ENCODE measurements at places on chromosomes 12 and 14. TPM values are rescaled to one million over a fixed set of nuclear protein-coding genes. Genes with fewer than 3 reads are reported as not detected.

AKAP5 gene
- 4.3 TPM for total RNA-seq

RFLNA gene
- 2.0 TPM for total RNA-seq

MVK gene
- total RNA-seq = 4.7 TPM

ITGA7 gene
- 317 TPM for total RNA-seq

MDGA2 gene
- total RNA-seq = not detected

DNA sequence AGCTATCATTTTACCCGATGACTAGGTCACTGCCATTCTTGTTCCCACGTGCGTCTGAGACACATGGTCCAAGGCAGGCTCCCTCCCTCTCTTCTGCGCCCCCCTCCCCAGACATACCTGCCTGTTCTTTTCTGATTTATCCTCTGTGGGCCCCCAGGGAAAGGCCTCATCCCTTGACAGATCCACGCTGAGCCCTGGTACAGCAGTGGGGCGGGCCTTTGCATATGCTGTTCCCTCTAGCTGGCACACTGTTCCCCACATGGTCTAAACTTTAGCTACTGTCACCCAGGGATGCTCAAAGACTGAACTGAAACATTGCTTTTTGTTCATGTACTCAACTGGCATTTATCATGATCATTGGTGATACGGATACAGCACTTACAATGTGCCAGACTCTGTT lies 122.5 kb downstream of the SCARB1 start:
- no peak overlapping the region for H3K27ac ChIP-seq
- no peak for DNase-seq
- no peaks in the 10 kb centered on the region for H3K36me3 ChIP-seq
- no peaks in the 10 kb centered on the region for H3K27me3 ChIP-seq
- no peak overlapping the region for H3K4me3 ChIP-seq

DNA sequence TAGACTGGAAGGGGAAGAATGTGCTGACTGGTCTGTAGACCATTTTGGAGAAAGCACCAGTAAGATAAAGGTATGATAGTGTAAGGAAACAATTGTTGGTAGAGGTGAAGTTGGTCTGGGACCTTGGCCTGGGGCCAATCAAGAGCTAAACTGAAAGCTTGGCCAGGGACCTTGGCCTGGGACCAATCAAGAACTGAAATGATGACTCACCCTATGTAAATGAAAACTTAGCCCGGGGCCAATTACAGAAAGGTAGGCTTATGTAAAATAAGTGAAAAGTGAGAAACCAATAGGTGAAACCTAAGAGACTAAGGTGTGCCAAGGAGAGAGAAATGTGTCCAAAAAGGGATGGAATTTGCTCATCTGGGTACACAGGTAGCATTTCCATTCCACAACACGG lies 776.0 kb downstream of the C12orf50 start:
- H3K27me3 ChIP-seq = no peaks in the 10 kb centered on the region
- no peaks in the 10 kb centered on the region for H3K4me1 ChIP-seq
- no peak overlapping the region for H3K27ac ChIP-seq
- no peak overlapping the region for H3K4me3 ChIP-seq
- DNase-seq = no peak
- H3K36me3 ChIP-seq = no peaks in the 10 kb centered on the region

GRCh38 chr12:124663206-124663605 lies 95.8 kb upstream of the NCOR2 start:
- H3K36me3 ChIP-seq = no peaks in the 10 kb centered on the region
- no peak for DNase-seq
- H3K27me3 ChIP-seq = no peaks in the 10 kb centered on the region
- H3K4me1 ChIP-seq = peaks cover 29% of the 10 kb centered on the region
- H3K27ac ChIP-seq = peak overlapping the region; percentile 36

GRCh38 chr12:26271889-26272492 lies 76.6 kb downstream of the SSPN start:
- no peak overlapping the region for H3K27ac ChIP-seq
- peaks cover 54% of the 10 kb centered on the region for H3K4me1 ChIP-seq
- peak overlapping the region; percentile 5 for H3K4me3 ChIP-seq
- DNase-seq = peak; percentile 32
- H3K36me3 ChIP-seq = no peaks in the 10 kb centered on the region

- no peaks in the 10 kb centered on the region for H3K36me3 ChIP-seq
- DNase-seq = no peak
- H3K4me1 ChIP-seq = no peaks in the 10 kb centered on the region
- H3K27me3 ChIP-seq = no peaks in the 10 kb centered on the region
- H3K4me3 ChIP-seq = no peak overlapping the region
- H3K27ac ChIP-seq = no peak overlapping the region
Measured at GRCh38 chr12:66900616-66901015, 221.7 kb upstream of the GRIP1 start.

- no peak for DNase-seq
- H3K36me3 ChIP-seq = no peaks in the 10 kb centered on the region
- H3K27me3 ChIP-seq = no peaks in the 10 kb centered on the region
- H3K27ac ChIP-seq = no peak overlapping the region
- no peak overlapping the region for H3K4me3 ChIP-seq
Measured at GRCh38 chr12:72230589-72230988, 41.6 kb upstream of the TRHDE start.

GRCh38 chr12:3032770-3033538 lies 44.2 kb upstream of the TSPAN9 start:
- no peaks in the 10 kb centered on the region for H3K27me3 ChIP-seq
- no peak overlapping the region for H3K4me3 ChIP-seq
- DNase-seq = no peak
- no peak overlapping the region for H3K27ac ChIP-seq
- H3K4me1 ChIP-seq = no peaks in the 10 kb centered on the region
- peaks cover 2% of the 10 kb centered on the region for H3K36me3 ChIP-seq

- DNase-seq = no peak
- H3K36me3 ChIP-seq = no peaks in the 10 kb centered on the region
- no peak overlapping the region for H3K4me3 ChIP-seq
- H3K27ac ChIP-seq = no peak overlapping the region
- no peaks in the 10 kb centered on the region for H3K27me3 ChIP-seq
- no peaks in the 10 kb centered on the region for H3K4me1 ChIP-seq
Measured at GRCh38 chr14:91018481-91018880, 42.0 kb downstream of the RPS6KA5 start.

DNA sequence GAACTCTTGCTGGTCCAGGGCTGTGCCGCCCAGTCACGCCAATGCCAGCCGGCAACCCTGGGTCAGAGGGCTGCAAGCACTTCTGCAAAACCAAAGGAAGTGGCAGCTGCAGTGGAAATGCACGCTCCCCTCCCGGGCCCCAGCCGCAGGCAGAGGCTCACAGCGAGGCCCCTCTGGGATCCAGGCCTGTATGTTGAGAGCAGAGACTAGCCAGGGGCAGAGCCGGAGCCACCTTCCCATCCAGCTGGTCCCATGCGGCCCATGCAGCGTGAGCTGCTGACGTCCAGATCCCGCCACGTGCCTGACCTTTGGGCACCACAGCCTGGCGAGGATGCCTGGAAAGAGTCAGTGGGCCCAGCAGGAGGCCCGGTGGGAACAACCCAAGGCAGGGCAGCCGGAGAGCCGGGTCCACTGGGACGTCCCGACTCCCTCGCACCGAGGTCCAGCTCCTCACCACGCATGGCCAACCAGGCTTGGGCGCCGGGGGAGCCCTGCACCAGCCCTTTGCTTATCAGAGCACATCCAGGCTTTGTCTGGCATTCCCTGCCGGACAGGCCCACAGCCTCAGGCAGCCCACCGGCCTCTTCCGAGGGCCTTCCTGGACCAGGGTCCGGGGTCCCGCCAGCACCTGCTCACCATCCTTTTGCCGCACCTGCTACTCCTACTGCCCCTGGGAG lies 4.3 kb downstream of the GPR132 start:
- H3K36me3 ChIP-seq = no peaks in the 10 kb centered on the region
- peak overlapping the region; percentile 38 for H3K4me3 ChIP-seq
- H3K27ac ChIP-seq = no peak overlapping the region
- H3K27me3 ChIP-seq = no peaks in the 10 kb centered on the region
- no peak for DNase-seq

DNA sequence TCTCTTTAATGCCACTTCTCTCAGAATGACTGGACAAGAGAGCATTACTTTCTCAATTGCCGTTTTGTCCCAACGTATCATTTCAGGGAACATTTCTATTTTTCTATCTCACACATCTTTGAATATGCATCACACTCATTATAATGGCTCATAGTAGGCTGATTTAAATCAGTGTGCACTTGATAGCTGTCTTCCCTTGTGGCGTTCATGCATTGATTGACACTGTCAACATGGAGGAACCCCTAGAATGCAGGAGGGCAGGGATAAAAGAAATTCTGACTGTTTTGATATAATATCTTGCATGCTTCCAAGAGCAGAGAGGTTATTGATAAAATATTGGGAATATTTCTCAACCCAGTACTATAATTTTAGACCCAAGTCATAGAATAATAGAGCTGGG lies 1528.9 kb upstream of the FLRT2 start:
- DNase-seq = no peak
- no peak overlapping the region for H3K4me3 ChIP-seq
- no peaks in the 10 kb centered on the region for H3K27me3 ChIP-seq

- no peak overlapping the region for H3K4me3 ChIP-seq
- peaks cover 4% of the 10 kb centered on the region for H3K36me3 ChIP-seq
- H3K27ac ChIP-seq = no peak overlapping the region
Measured at GRCh38 chr12:42221726-42222125, 16.3 kb downstream of the YAF2 start.

DNA sequence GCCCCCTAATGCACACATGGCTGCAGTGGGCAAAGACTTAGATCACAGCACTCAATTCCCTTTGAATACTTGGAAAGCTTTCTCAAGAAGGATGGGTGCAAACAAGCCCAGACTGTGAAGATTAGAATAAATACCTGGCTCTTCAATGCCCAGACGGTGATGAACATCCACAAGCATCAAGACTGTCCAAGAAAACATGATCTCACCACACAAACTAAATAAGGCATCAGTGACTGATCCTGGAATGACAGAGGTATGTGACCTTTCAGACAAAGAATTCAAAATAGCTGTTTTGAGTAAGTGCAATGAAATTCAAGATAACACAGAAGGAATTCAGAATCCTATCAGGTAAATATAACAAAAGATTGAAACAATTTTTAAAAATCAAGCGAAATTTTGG lies 43.8 kb upstream of the ZDHHC17 start:
- no peak overlapping the region for H3K4me3 ChIP-seq
- H3K27me3 ChIP-seq = no peaks in the 10 kb centered on the region
- H3K27ac ChIP-seq = no peak overlapping the region

GRCh38 chr12:29176941-29177340 lies 27.9 kb downstream of the FAR2 start:
- no peaks in the 10 kb centered on the region for H3K4me1 ChIP-seq
- no peaks in the 10 kb centered on the region for H3K36me3 ChIP-seq
- no peak for DNase-seq
- H3K27me3 ChIP-seq = no peaks in the 10 kb centered on the region

DNA sequence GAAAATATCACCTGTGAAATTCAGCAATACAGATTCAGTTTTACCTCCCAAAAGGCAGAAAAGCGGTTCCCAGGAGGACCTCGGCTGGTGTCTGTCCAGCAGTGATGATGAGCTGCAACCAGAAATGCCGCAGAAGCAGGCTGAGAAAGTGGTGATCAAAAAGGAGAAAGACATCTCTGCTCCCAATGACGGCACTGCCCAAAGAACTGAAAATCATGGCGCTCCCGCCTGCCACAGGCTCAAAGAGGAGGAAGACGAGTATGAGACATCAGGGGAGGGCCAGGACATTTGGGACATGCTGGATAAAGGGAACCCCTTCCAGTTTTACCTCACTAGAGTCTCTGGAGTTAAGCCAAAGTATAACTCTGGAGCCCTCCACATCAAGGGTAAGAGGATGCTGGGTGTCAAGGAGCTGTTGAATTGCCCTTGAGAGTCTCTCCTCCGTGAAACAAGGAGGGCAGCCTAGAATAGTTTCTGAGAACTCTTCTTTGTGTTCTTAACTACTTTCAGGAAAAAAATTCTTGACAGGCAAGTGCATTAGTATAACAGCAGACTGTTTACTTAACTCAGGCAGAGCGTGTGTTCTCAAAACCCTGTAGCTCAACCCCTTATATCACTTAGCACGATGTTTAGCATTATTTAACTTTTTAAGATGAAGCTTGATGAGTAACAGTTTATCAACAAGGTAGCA lies 7.7 kb downstream of the TDP1 start:
- no peaks in the 10 kb centered on the region for H3K27me3 ChIP-seq
- H3K36me3 ChIP-seq = peaks cover 10% of the 10 kb centered on the region
- DNase-seq = no peak
- H3K27ac ChIP-seq = no peak overlapping the region
- H3K4me1 ChIP-seq = no peaks in the 10 kb centered on the region

GRCh38 chr12:57103856-57104255 lies 7.3 kb downstream of the STAT6 start:
- H3K4me3 ChIP-seq = no peak overlapping the region
- no peaks in the 10 kb centered on the region for H3K27me3 ChIP-seq
- H3K36me3 ChIP-seq = peaks cover 59% of the 10 kb centered on the region
- H3K4me1 ChIP-seq = peaks cover 5% of the 10 kb centered on the region

GRCh38 chr14:35229792-35230089 lies 62.4 kb upstream of the PSMA6 start:
- H3K4me3 ChIP-seq = no peak overlapping the region
- no peaks in the 10 kb centered on the region for H3K27me3 ChIP-seq
- no peak overlapping the region for H3K27ac ChIP-seq
- DNase-seq = no peak
- no peaks in the 10 kb centered on the region for H3K36me3 ChIP-seq
- H3K4me1 ChIP-seq = no peaks in the 10 kb centered on the region

GRCh38 chr12:56927281-56927680 lies 6.9 kb downstream of the SDR9C7 start:
- no peak overlapping the region for H3K27ac ChIP-seq
- H3K27me3 ChIP-seq = no peaks in the 10 kb centered on the region
- no peak overlapping the region for H3K4me3 ChIP-seq
- no peaks in the 10 kb centered on the region for H3K4me1 ChIP-seq

- no peak overlapping the region for H3K4me3 ChIP-seq
- H3K27ac ChIP-seq = peak overlapping the region; percentile 71
- H3K27me3 ChIP-seq = no peaks in the 10 kb centered on the region
- H3K36me3 ChIP-seq = no peaks in the 10 kb centered on the region
- H3K4me1 ChIP-seq = peaks cover 59% of the 10 kb centered on the region
- no peak for DNase-seq
Measured at GRCh38 chr12:2138871-2139308, 86.1 kb downstream of the CACNA1C start.

GRCh38 chr14:75773046-75773445 lies 112.0 kb downstream of the TTLL5 start:
- DNase-seq = no peak
- peaks cover 5% of the 10 kb centered on the region for H3K36me3 ChIP-seq
- peaks cover 7% of the 10 kb centered on the region for H3K4me1 ChIP-seq
- no peak overlapping the region for H3K4me3 ChIP-seq
- no peak overlapping the region for H3K27ac ChIP-seq

DNA sequence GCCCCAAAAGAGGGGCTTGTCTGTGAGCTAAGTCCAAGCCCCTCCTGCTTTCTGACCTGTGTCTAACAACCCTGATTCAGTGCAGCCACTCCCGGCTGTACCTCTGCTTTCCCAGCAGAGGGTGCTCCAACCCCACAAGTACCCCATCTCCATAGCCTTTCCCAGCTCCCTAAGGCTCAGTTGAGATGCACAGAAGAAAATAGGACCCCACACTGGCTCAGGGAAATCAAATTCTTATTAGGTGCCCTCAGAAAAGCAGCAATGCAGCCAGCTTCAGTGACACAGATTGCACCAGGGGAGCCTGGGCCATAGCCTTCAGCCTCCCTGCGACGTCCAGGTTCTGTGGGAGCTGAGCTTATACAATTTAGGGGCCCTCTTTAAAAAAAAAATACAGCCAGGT lies 49.9 kb downstream of the LRRC74A start:
- H3K4me3 ChIP-seq = no peak overlapping the region
- no peaks in the 10 kb centered on the region for H3K27me3 ChIP-seq
- no peaks in the 10 kb centered on the region for H3K4me1 ChIP-seq
- no peak for DNase-seq
- H3K27ac ChIP-seq = no peak overlapping the region

- no peaks in the 10 kb centered on the region for H3K36me3 ChIP-seq
- H3K27ac ChIP-seq = no peak overlapping the region
- H3K27me3 ChIP-seq = no peaks in the 10 kb centered on the region
Measured at GRCh38 chr14:33855672-33856071, 95.2 kb downstream of the EGLN3 start.
